Activated T-helper 9 cell treated with anti-CD3 and anti-CD28 coated beads, Interleukin-2, amount 50 U/mL, for 16 hours (primary cell): ENCODE measurements at places on chromosomes 6 and 20.

GRCh38 chr20:46414608-46415007 lies 8.2 kb upstream of the ELMO2 start:
- DNase-seq = no peak

- no peak for DNase-seq
Observed at GRCh38 chr6:17820055-17820454, 113.3 kb upstream of the NUP153 start.

- no peak for DNase-seq
Observed at GRCh38 chr6:169868458-169868857, 117.0 kb downstream of the ERMARD start.

- no peak for DNase-seq
Observed at GRCh38 chr6:132414761-132415160, 13.5 kb upstream of the MOXD1 start.

- DNase-seq = no peak
Observed at GRCh38 chr6:22327881-22328280, 31.0 kb upstream of the PRL start.

DNA sequence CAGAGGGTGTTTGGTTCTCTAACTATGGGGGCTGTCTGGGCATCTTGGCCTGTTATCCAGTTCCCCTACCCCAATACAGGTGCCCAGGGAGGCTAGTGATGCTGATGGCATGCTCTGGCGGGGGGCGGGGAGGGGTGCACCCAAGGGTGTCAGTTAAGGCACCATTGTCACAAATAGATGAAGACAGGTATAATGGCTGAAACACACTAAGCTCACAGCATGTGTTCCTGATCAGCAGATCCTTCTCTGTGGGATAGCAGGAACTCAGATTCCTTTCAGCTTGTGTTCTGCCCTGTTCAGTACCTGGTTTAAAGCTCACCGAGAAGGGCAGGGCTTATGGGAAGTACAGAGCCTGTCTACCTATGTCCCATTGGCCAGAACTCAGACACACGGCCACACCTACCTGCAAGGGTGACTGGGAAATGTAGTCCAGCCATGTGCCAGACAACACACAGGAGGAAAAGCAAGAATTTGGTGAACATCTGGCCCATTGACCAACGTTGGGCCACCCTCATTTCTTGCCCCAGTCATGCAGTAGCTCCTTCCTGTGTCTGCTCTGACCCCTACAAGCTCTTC lies 3.4 kb upstream of the RSPO4 start:
- DNase-seq = no peak

DNA sequence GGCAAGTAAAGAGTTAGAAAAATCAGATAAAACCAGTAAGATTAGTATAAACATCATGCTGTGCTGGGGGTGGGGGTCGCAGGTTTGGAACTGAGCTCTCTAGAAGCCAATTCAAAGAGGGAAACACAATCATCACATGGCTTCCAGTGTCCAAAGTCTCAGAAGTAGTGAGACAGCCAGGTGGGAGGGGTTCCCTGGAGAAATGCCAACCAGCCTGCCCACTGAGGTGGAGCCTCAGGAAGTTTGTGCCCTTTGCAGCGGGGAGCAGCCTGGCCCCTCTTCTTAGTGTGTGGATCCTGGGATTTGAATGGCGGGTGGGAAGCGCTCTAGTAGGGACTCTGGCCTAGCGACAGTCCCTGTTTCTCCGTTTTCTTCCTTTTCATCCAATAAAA lies 21.4 kb downstream of the C6orf15 start:
- DNase-seq = no peak

GRCh38 chr6:18883851-18884250 lies 496.7 kb downstream of the RNF144B start:
- no peak for DNase-seq

GRCh38 chr6:166058064-166058739 lies 109.4 kb downstream of the TBXT start:
- DNase-seq = no peak

- no peak for DNase-seq
Observed at GRCh38 chr6:130034378-130035146, 16.2 kb downstream of the L3MBTL3 start.

- DNase-seq = no peak
Observed at GRCh38 chr6:2790588-2791449, 25.6 kb downstream of the WRNIP1 start.

DNA sequence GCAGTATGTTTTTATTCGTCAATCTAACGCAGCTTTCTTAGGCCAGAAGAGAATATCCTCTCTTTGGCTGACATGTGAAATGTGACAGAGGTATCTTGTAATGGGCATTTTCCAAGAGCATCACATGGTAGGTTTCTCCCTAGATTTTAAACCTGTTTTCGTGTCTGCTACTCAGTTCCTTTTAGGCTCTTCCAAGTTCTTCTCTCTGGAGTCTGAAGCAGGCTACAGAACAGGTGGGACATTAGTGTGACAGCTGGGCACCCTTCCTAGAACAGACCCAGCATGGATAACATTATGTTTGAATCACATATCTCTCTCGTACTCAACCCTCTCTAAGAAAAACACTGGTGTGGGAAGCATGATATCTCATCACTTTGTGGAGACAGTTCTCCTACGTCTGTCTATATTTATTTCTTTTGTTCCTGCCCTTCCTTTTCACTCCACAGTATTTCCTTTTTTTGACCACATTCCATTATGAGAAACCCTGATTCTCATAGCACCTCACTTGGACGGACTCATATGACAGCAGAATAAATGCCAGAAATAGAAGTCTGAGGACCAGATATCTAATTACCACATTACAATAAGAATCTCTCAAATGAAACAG lies 263.4 kb downstream of the NKAIN2 start:
- DNase-seq = no peak

GRCh38 chr6:43331470-43331869 lies 22.8 kb upstream of the CRIP3 start:
- no peak for DNase-seq
